Fibroblast of the conjunctiva (primary cell): ENCODE measurements at places on chromosomes 12 and 14.

GRCh38 chr14:104424406-104425072 lies 155.0 kb upstream of the C14orf180 start:
- no peak for DNase-seq

DNA sequence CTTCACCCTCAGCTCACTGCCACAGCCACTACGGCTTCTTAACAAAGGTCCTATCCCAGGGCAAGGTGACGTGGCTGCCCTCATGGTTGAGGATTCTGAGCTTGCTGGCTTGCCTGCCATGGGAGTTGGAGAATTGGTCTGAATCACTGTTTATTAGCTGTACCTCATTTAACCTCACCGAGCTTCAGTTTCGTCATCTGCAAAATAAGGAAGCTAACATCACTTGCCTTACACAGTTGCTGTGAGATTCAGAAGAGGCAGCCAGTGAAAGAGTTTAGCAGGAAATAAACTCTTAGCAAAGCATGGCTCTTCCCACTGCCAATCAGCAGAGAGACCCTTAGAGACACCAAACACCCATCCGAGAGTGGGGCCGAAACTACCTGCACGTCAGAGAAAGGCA lies 90.1 kb upstream of the KCNA1 start:
- DNase-seq, result no peak

- no peak for DNase-seq
Measured at GRCh38 chr12:19244312-19244711, 114.8 kb downstream of the PLEKHA5 start.

- DNase-seq, result no peak
Measured at GRCh38 chr12:27645671-27646070, 50.6 kb upstream of the REP15 start.

GRCh38 chr12:117582135-117582784 lies 220.8 kb upstream of the NOS1 start:
- DNase-seq, result no peak

DNA sequence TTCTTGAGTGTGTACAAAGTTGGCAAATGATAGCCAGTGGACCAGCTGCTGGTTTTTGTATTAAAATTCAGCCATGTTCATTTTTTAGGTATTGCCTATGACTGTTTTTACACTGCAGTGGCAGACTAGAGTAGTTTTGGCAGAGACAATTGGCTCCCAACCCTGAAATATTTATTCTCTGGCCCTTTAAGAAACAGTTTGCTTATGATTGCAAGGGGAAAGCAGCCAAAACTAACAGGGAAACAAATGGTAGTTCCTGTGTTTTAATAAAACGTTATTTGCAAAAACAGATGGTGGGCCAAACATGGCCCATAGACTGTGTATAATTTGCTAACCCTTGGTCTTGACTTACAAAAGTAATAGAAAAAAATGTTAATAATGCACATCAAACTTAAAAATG lies 110.2 kb downstream of the ALX1 start:
- no peak for DNase-seq

GRCh38 chr14:106841701-106842100 lies 1315.3 kb downstream of the TMEM121 start:
- DNase-seq, result no peak

GRCh38 chr12:88388566-88389540 lies 191.4 kb downstream of the KITLG start:
- DNase-seq, result no peak

GRCh38 chr12:6769666-6770065 lies 2.7 kb upstream of the LAG3 start:
- no peak for DNase-seq

DNA sequence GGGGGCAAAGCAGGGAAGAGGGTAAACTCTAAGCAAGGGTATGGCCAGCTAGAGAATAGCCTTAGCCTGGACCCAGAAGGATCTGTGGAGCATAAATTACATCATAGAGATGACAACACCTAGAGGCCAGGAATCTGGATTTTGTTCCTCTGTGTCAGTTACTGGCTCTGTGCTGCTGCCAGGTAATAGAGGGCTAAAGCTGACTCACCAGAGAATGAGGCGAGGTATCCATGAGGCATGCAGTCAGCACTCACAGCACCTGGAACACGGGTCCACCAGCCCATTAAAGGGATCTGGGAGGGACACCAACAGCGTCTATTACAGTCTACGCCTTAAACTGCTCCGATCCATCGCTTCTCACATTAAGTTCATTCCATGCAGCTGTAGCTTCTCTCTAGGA lies 74.9 kb upstream of the CMKLR1 start:
- DNase-seq, result no peak

GRCh38 chr14:57751400-57751799 lies 114.5 kb downstream of the SLC35F4 start:
- DNase-seq, result no peak

DNA sequence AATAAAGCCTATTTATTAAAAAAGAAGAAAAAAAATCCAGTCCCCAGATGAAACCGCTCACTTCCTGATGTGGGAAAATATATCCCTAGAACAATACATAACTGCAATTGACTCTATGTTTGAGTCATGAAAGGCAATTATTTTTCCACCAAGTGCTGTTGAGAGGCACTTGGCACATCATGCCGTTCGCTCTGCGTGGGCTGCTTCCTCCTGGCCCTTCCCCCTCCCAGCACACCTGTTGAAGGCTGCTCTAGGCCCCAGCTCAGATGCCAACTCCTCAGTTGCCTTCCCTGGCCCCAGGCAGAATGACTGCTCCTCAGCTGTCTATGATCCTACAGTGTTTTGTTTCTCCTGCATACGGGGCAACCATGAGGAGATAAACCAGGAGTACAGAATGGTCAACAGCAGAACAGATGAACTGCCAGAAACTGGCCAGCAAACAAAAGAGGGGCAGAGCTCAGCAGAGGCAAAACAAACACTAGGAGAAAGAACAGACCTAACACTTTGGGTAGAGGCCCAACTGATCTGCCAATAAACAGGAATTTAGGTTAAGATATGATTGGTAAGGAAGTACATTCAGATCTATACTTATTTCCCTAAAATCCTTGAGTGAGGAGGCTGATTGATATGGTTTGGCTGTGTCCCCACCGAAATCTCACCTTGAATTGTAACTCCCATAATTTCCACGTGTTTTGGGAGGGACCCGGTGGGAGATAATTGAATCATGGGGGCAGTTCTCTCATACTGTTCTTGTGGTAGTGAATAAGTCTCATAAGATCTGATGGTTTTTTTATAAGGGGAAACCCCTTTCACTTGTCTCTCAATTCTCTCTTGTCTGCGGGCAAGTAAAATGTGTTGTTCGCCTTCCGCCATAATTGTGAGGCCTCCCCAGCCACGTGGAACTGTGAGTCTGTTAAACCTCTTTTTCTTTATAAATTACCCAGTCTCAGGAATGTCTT lies 58.6 kb downstream of the SLC38A1 start:
- DNase-seq, result no peak

DNA sequence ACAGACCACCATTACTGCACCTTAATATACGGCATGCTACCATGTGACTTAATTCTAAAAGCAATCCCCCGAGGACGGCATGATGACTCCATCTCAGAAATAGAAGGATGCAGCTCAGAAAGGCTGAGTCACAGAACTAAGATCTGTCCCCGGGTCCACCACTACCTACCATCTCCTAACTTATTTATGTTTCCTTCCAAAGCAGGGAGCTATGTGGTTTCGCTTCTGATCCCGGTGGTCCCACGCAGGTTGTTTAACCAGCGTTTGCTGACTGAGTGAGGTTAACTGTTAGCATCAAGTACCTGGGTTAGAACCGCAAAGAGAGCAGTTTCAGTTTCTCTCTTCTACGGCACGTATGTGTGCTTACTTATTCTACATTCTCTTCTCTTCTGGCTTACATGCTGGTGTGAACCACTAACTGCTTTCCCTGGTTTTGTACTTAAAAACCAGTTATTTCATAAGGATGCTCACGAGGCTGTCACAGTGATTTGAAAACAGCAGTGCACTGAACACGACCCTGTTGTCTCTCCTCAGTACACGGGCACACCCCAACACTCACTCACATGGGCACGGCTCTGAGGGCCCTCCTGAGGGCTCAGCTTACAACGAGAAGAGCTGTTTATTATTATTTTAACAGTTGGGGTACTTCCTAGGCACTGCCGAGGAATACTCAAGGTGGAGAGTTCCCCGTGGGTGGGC lies 66.7 kb downstream of the CCDC88C start:
- DNase-seq, result no peak

DNA sequence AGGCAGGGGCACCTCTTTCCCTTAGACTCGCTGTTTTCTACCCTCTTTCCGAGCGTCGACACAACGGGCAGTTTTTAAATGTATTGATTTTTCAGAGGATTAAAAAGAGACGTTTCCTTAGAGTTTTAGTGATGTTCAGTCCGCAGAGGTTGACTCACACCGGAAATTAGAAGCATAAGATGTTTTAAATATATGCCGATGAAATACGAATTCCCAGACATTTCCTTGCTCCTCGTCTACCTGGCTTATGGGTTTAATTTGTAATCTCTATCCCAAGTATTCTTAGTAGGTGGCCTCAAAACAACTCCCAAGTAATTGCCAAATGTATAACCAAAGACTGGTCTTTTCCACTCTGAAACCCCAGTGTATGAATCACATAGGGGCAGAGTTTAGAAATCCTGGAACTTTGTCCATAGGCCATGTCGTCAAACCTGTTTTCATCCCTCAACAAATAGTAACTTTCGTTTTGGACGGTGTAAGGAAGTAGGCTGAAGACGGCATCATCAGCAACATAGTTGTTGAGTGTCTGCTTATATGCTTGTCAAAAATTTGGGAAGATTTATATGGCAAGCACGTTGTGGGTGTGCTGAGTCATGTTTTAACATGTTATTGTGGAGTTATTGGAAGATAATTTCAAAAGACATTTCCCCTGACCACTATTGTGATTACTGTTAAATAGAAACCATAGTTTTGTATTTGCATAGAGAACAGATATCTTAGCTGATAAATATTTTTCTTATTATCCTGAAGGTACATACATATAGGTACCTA lies 824 bp downstream of the TBK1 start:
- peak; percentile 77 for DNase-seq

DNA sequence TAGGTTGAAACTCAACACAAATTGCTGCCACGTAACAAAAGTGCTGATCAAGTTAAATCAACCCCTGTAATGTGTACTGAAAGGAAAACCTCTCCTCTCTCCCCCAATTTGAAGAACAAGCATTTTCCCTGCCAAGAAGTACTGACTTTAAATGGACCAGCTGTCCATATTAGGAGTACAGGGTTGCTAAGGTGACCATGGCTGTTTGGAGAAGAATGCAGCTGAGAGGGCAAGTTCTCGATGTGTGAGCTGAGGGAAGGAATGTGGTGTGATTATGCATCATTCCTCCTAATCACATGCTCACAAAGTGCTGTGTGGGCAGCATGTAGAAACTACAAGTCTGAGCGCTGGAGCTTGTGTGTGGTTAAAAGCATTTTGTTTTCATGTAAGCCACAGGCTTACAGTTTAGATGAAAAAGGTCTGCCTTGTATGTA lies 50.9 kb upstream of the CCT2 start:
- DNase-seq, result peak; percentile 98

DNA sequence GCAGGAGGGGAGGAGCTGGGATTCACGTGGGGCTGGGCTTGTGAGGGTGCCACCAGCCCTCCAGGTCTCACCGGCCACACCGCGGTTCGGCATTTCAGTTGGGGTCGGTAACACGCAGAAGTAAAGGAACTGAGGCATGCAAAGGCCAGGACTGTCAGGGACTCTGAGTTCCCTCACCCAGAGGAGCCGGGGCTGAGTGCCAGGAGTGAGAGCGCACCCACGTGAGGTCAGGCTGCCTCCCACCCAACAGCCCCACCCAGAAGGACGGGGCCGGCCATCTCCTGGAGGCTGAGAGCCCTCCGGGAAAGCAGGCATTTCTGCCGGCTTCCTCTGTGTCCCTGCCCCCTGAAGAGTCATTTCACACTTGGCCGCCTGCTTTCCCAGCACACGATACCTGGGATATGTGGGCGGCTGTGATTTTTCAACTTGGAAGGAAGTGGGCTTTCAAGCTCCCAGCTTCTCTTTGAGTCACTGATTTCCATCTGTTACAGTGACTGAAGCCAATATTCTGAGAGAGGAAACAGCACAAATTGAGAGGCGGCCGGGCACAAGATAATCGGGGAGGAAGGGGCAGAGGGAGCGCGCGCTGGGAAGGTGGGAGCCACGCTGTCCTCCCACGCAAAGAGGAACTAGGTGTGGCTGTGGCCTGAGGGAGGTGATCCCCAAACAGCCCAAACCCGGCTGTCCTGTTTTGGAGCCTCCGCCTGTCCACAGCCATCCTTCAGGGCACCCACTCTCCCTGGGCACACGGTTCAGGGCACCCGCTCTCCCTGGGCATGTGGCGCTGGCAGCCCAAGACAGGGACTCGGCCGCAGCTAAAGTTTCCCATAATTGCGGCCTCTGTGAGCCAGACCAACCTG lies 19.0 kb downstream of the GALNT9 start:
- DNase-seq, result no peak

GRCh38 chr12:96094201-96094600 lies 58.8 kb upstream of the LTA4H start:
- no peak for DNase-seq

DNA sequence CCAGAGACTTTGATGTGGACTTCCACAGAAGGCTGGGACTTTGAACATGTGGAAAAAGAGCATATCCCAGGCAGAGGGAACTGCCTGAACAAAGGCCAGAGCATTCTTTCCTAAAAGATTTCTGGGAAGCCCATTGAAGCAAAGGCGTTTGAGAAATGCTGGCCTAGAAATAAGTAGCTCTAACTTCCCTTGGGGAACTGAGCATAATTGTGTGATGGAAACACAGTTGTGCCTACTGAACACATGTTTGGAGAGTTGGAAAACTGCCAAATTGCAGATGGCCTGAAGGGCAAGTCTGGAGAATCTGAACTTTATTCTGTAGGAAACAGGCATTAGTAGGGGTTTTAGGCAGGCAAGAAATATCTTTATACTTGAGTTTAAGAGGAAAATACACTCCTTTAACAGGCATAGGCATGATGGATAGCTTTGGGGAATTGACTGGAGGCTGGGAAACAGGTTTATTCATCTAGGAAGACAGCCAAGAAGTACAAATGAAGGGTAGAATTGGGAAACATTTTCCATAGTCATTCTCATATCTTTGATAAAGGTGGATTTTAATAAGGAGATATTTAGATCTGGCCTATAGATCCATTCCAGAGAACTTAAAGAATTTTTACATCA lies 134.1 kb downstream of the TPH2 start:
- no peak for DNase-seq

DNA sequence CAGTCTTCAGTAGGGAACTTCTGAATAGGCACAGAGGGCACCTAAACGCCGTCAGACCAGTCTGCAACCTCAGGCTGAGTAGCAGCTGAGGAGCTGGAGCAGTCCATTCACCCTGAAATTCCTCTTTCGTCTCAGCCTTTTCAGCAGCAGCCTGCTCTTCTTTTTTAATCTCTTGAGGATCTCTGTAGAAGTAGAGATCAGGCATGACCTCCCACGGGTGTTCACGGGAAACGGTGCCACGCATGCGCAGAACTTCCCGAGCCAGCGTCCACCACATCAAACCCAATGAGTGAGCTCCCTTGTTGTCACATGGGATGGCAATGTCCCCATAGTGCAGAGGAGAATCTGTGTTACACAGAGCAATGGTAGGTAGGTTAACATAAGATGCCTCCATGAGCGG lies 11.1 kb upstream of the MARK3 start:
- DNase-seq, result no peak

GRCh38 chr12:107435072-107435471 lies 250.5 kb upstream of the PWP1 start:
- no peak for DNase-seq
